ENCODE measurements at places on chromosomes 5 and 9. TPM values are rescaled to one million over a fixed set of nuclear protein-coding genes. Genes with fewer than 3 reads are reported as not detected.
A peak's percentile ranks its signal among the peaks of the same experiment; 100 is the strongest.

DNA sequence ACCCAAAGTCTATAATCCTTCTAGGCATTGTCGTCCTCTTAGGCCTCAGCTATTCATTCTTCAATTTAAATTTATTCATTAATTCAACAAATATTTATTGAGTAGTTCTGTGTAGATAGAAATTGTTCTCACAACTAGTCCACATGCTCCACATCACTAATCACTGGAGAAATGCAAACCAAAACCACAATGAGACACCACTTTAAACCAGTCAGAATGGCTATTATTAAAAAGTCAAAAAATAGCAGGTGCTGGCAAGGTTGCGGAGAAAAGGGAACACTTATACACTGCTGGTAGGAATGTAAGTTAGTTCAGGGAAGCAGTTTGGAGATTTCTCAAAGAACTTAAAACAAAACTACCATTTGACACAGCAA is 51.1 kb upstream of the TNFSF15 start:
- DNase-seq, result no peak

The TRAF1 gene
- 0.21 TPM for total RNA-seq

- no peak for DNase-seq
Observed at GRCh38 chr5:95777441-95777840, 45.1 kb downstream of the GLRX start.

The INSL4 gene
- total RNA-seq, result not detected

GRCh38 chr5:68644971-68645370 is 429.4 kb downstream of the PIK3R1 start:
- DNase-seq, result no peak

The CCDC152 gene
- 0.19 TPM for total RNA-seq

- peak; percentile 66 for DNase-seq
Observed at GRCh38 chr5:72597456-72597948, 90.3 kb upstream of the ZNF366 start.

- DNase-seq, result no peak
Observed at GRCh38 chr5:83376461-83376860, 95.1 kb upstream of the VCAN start.

The PLEKHG4B gene
- total RNA-seq, result 7.3 TPM

The CSF1R gene
- not detected for total RNA-seq

The TMEM215 gene
- not detected for total RNA-seq

GRCh38 chr5:170338291-170338690 is 40.7 kb upstream of the LCP2 start:
- no peak for DNase-seq

DNA sequence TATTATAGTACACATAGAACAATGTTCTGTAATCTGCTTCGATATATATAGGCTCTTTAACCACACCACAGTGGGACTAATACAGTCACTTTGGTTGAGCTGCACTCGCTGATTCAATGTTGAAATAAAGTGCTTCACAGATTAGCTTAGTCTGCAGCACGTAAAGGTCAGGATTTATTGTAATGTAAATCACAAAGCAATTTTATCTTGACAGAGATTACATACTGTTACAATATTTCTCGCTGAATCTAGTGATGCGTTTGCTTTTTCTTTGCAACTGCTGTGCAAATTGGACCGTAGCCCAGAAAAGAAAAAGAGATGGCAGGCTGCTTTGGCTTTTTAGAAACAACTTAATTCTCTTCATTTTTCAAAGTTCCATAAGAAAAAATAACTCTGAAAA is 52.9 kb downstream of the CETN3 start:
- DNase-seq, result no peak

- DNase-seq, result no peak
Observed at GRCh38 chr5:10700516-10700915, 60.5 kb downstream of the DAP start.

The DBH gene
- not detected for total RNA-seq

DNA sequence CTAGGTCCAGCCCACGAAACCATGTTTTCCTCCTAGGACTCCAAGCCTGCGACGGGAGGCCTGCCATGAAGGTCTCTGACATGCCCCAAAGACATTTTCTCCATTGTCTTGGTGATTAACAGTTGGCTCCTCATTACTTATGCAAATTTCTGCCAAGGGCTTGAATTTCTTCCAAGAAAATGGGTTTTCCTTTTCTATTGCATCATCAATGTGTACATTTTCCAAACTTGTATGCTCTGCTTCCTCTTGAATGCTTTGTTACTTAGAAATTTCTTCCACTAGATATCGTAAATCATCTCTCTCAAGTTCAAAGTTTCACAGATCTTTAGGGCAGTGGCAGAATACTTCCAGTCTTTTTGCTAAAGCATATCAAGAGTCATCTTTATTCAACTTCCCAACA is 1792.7 kb upstream of the CDH9 start:
- no peak for DNase-seq

The PCDHGA10 gene
- 1.9 TPM for total RNA-seq

DNA sequence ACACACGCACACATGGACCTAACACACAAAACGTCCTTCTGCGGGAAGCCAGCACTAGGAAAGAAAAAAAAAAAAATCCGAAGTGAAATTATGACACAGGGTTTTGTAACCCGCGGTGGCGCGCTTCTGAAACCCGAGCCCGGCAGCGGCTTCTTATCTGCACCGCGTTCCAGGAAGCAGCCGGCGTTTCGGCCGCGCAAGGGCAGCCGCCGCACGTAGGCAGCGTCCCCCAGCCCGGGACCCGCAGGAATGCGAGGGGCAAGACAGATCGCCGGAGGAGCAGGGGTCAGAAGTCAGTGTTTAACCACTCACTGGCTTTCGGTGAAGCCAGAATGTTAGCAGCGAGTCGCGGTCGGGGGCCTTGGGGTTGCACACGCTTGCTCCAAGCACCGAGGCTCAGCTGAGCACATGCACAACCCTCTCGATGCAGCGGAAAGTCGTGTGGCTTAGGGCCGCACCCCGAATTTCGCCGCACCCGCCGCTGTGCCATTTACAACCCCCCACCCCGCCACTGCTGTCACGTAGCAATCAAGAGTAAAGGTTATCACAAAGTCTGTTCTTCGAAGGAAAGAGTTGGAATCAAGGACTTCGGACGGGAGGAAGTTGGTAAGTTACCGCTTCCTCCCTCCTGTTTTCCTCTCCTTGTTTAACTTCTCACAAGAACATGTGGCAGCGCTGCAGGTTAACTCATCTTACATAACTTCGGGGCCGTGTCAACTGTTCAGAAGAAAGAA is 167.9 kb downstream of the AUH start:
- DNase-seq, result peak; percentile 85

GRCh38 chr9:98192503-98193335 is at the start of gene CORO2A:
Gene CORO2A (minus strand): TSS chr9:98192637. CDS start chr9:98157660, 34,977 bp downstream.
- DNase-seq, result peak; percentile 39

- no peak for DNase-seq
Observed at GRCh38 chr9:93904649-93905472, 50.3 kb downstream of the BARX1 start.

GRCh38 chr9:2427120-2427891 is 194.3 kb upstream of the VLDLR start:
- no peak for DNase-seq

The CEL gene
- 0.06 TPM for total RNA-seq

GRCh38 chr5:54772684-54773083 is 212.7 kb downstream of the ESM1 start:
- DNase-seq, result no peak

- DNase-seq, result no peak
Observed at GRCh38 chr9:13717322-13718054, 438.0 kb upstream of the MPDZ start.

Data from H4 (cell line).